ENCODE measurements at places on chromosomes 7 and 10.

DNA sequence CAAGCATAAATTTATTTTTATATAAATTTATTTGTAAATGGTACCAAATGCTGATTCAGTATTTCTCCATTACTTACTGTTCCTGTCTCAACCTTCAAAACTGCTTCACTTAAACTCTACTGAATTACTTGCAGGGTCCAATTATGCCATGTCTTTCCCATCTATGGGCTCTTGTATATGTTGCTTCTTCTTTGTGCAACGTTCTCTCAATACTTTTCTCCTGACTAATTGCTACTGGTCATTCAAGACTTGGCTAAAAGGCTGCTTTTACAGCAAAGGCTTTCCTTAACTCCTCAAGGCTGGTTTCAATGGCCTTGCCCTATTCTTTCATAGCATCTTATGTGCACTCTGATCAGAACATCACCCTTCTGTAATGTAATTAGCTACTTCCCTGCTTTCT lies 67.9 kb downstream of the RNLS start:
- DNase-seq: no peak

GRCh38 chr7:92228100-92228499 lies 17.6 kb downstream of the KRIT1 start:
- no peak for DNase-seq

DNA sequence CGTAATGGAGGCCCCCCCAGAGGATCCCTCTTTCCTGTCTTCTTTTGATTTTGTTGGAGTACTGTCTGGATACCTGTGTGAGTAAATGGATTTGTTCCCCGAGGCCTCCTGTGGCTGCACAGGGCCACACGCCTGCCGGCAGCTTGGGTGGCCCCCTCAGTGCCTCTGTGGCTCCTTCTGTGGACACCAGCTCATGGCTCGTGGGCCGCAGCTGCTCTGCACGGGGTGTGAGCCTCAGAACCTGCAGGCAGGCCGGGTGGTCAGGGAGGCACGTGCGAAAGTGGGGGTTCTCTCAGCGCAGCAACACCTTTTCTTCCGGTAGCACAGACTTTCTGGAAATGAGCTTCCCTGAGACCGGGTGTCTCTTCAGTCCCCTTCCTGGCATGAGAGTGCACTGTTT lies 70.3 kb downstream of the WDR37 start:
- DNase-seq: no peak

GRCh38 chr7:25028370-25029021 lies 48.5 kb upstream of the OSBPL3 start:
- no peak for DNase-seq

DNA sequence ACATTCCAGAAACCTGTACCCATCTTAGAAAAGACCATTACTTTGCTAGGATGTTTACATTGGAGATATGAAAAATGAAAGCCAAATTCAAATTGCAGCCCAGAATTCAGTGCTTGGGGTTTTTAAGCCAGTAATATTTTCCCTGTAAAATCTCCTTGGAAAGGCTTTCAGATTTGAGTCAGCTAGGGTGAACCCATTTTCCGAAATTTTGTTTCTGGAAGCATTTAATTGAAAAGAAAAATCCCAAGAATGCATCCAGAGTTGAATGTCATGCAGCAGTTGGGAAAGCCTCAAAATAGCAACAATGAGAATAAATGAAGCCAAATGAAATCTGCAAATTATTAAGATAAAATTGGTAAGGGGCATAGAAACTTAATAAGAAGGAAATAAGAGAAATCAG lies 106.4 kb downstream of the BMPER start:
- no peak for DNase-seq

DNA sequence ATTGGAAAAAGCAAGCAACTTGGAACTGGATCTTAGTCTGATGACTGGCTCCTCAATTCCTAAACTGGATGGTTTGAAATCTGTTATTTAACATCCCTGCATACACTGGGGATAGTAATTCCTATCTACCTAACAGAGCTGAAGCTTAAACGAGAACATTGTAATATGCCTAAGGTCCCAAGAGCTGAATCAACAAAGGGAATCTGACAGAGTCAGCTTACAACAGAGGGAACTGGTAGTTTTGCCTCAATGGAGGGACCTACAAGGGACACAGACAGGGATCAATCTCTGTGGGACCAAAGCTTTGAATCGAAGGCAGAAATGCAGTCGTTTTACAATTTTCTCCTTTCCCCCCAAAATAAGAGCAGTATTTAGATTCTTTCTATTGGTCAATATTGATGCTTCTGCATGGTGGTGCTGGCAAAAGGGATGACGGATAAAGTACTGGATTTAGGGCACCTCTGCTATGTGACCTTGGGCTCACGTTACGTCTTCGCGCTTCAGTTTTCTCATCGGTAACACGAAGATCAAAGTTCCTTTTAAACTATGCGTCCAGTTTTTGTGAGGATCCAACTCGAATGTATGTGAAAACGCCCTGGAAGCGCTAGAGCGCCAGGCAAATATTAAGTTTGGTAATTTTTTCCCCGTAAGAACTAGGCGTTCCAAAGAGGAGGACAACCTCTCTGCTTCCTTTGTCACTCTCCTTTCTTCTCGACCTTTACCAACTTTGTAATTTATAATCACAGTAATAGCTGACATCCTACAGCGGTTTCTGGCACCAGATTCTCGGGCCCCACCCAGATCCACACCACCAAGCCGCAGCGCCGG lies 1.1 kb downstream of the ACTR1A start:
- DNase-seq: no peak

Measured in stimulated activated CD4-positive, alpha-beta T cell treated with anti-CD3 and anti-CD28 coated beads, Interleukin-15, amount 100 ng/mL, for 48 hours (primary cell).